ENCODE measurements at places on chromosomes 5 and 9. TPM values are rescaled to one million over a fixed set of nuclear protein-coding genes. Genes with fewer than 3 reads are reported as not detected.

DNA sequence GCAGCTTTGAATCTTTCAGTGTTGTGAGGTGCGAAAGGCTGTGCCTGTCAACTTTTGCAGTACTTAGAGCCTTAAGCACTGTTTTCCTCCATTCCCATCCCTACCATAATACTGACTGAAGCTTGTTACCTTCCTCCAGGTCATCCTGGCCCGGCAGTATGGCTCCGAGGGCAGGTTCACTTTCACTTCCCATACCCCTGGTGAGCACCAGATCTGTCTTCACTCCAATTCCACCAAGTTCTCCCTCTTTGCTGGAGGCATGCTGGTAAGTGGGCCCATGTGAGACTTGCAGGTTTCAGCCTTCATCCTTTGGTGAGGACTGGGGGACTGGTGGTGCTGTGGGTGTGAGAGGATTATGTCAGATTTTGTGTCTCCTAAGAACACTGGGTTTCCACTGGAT, 1.5 kb downstream of the TMED9 start:
- no peak for DNase-seq

DNA sequence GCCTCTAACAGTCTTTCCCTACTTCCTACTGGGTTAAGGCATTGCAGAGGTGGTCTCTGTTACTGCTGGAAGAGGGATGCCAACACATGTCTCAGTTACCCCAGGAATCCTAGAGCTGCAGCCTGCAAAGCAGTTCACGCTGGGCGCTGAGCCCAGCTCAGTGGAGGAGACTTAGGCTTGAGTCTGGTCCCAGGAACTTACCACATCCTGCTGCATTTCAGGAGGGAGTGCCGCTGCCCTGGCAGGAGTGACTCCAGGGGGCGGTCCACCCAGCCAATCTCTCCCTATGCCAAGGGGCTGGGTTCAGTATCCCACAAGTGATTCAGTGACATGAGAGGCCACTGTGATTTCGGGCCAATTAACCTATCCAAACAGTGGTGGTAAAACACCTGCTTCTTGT, 7.6 kb downstream of the TTC16 start:
- no peak for DNase-seq

DNA sequence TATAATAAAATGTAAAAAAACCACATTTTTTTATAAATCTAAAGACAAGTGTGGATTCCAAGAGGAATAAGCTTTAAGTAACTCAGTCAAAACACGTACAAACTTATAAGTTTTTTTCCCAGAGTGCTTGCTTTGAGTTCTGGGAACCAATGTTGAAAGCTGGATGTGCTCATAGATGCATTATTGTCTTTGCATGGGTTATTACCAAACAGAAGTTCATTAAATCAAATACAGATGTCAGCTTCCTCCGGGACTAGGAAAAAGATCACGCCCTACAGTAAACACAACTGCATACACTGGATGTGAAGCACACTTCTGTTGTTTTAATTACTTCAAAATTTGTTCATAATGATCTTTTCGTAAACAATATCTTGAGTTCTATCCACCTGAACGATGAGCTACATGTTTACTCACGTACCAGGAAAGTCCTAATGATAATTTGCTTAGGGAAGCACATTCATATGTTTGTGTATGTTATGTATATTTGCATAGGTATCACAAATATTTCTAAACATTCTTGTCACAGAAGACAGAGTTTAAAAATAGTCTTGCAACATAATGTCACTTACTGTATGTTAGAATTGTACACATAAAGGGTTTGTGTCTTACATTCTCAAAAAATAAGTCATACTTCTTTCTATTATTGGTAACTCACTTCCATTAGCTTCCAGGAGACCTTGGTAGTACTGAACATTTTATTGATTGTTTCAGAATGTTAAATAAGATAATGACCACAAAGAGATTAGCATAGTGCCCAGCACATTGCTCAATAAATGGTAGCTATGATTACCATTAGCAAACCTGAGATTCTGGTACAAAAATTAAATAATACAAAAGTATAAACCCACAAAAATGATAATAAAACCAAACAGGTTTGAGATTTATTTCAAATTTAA, 427.4 kb downstream of the CETN3 start:
- DNase-seq = no peak

DNA sequence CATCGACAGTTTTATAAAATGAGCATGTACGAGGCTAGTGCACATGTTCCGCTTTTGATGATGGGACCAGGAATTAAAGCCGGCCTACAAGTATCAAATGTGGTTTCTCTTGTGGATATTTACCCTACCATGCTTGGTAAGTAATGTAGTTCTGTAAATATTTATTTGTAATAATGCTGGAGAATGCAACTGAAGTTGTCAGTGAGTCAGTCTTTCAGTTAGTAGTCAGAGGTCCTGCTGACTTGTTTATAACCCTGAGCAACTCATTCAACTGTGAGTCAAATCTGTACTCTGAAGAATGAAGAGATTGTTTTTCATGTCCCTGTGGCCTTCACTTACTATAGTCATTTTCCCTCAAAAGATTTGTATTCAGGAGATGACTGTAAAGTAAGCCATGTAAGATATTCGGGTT, 28.4 kb upstream of the GPR150 start:
- no peak for DNase-seq

GRCh38 chr5:168334280-168334679, 42.8 kb downstream of the WWC1 start:
- DNase-seq = no peak

- DNase-seq = no peak
Observed at GRCh38 chr5:3659907-3660306, 64.3 kb downstream of the IRX1 start.

GRCh38 chr9:86341007-86341491, 13.2 kb downstream of the TUT7 start:
- DNase-seq = no peak

DNA sequence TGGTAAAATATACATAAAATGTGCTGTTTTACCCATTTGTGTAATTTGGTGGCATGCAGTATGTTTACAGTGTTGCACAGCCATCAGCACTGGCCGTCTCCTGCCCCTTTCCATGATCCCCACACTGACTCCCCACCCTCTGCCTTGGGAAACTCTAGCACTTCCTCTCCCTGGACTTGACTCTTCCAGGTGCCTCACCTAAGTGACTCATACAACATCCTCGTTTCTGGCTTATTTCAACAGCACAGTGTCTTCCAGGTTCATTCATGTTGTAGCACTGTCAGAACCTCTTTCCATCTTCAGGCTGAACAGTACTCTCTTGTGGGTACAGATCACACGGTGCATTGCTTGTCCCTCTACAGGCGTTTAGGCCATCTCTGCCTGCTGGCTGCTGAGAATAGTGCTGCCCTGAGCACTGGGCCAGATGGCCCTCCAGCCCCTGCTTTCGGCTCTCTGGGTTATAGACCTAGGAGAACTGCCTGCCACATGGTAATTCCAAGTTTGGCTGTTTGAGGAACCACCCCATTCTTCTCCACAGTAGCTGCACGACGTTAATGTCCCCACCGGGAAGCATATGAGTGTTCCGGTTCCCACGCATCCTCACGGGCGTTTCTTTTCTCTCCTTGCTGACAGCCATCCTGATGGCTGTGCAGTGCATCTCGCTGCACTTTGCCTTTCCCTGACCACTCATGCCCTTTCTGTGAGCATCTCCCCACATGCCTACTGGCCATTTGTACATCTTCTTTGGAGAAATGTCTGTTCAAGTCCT, 211.8 kb downstream of the FANCC start:
- no peak for DNase-seq

The DOCK8 gene
- 46.8 TPM for polyA plus RNA-seq

The PCDHGB1 gene
- not detected for polyA plus RNA-seq

All from CD14-positive monocyte (primary cell).